ENCODE measurements at places on chromosomes 7 and 10.

- no peak for DNase-seq
These were observed 803 bp downstream of the RAPGEF5 start for GRCh38 chr7:22356010-22356691.

DNA sequence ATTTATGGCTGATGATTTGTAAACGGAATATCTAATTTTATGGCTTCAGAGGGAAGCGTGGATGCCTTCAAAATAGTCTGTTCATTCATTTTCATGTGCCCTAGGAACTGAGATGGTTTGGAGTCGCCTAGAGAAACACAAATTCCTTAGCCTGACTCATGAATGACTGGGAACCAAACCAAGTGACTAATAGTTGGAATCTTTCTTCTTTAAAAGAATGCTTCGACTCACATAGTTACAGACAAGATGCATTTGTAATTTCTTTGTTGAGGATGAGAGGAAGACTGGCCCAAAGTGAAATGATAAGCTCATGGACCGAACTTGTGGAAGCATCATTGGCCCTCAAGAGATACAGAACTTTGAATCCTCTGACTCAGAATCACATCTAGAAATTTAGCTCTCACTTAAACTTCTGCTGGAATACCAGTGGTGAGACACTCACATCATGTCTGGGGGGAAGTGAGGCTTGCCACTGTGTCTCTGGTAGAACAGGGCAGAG, 1107.2 kb downstream of the NRG3 start:
- DNase-seq: no peak

DNA sequence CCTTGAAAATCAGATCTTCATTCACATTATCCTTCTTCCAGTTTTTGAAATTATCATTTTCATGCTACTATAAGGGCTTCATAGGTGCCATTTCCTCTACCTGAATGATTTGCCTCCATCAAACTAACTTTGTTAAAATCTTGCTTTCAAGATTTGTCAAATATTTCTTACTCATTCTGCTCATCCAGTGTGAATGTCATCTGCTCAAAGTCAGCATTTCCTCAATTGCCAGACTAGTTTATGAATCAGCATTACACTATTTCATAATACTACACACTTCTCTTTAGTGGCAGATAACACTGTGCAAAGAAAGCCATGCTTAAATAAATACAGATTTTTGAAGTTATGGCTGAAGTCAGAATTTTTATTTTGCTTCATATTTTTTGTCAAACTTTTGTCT, 21.3 kb upstream of the LIPF start:
- no peak for DNase-seq

DNA sequence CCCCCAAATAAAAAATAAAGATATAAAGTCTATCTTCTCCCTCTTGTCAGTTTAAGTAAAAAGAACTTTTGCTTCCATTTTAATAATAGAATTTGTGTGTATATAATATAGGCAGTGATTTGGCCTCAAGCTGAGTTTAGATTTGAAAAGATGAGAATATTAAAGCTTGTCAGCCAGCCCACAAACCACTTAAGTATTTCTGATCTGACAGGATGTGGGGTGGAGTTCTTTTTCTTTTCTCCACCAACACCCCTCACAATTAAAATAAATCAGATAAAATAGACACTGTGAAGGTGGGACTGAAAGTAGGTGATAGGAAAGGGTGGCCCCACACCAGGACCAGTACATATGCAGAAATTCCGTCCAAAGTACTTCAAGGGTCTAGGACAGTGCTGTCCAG, 714.1 kb downstream of the AUTS2 start:
- DNase-seq: peak; percentile 56

DNA sequence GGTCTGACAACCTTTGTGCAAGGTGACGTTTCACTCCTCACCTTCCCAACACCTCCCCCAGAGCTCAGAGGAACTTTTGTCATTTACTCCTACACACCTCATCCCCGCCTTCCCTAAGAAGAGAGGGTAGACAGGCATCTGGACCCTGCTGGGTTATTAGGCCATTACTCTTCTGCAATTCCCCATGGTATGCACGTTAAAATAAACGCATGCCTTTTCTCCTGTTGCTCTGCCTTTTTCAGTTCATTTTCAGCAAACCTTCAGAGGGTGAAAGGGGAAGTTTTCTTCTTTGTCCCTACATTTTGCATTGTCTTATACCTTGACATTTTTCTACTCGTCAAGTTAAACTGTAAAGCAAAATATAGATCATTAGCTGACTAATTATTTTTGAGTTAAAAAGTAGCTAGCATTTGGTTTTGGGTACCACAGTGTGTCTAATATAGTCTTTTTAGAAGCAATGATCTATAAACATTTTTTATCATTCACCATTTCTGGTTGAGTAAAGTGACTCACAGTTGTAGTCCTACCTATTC, 10.5 kb upstream of the EDRF1 start:
- no peak for DNase-seq

All from CD4-positive, alpha-beta memory T cell (primary cell).